WTC11 (cell line): ENCODE measurements at places on chromosomes 5 and 9.

DNA sequence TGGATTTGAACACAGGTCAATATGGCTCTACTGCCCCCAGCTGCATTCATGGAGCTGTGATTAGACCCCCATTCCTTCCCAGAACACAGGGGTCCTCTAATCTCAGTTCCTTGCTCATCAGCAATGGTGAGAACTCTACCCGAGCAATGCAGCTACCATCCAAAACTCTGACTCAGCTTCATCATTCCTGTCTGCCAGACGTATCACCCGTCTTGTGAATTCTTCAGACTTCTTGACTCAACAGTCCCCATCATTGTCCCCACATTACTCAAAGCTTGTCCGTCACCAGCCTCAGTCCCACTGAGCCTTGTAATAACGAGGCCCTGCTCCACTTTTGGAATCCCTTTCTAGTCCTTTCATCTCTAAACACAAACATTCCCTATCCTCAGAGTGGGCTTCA, 36.3 kb upstream of the STX17 start:
- H3K4me3 ChIP-seq, result no peak overlapping the region
- DNase-seq, result no peak
- no peak overlapping the region for H3K27ac ChIP-seq

DNA sequence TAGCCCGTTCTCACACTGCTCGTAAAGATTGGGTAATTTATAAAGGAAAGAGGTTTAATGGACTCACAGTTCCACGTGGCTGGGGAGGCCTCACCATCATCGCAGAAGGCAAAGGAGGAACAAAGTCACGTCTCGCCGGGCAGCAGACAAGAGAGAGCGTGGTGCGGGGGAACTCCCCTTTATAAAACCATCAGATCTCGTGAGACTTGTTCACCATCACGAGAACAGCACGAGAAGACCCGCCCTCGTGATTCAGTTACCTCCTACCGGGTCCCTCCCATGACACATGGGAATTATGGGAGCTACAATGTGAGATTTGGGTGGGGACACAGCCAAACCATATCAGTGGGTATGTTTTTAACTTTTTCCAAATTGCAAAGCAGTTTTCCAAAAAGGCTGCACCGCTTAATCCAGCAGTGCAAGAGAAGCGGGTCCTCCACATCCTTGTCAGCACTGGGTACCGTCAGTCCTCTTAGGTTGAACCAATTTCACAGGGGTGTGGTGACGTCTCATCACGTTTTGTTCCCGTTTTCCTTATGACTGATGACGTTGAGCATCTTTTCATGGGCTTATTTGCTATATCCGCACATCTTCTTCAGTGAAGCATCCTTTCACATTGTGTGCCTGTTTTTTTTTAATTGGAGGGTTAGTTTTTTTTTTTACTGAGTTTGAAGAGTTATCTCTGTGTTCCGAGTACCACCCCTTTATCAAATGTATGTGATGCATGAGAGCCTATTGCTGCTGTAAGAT, 8.0 kb upstream of the FCN2 start:
- H3K36me3 ChIP-seq, result no peaks in the 10 kb centered on the region
- DNase-seq, result no peak
- no peak overlapping the region for H3K27ac ChIP-seq
- H3K4me1 ChIP-seq, result no peaks in the 10 kb centered on the region

DNA sequence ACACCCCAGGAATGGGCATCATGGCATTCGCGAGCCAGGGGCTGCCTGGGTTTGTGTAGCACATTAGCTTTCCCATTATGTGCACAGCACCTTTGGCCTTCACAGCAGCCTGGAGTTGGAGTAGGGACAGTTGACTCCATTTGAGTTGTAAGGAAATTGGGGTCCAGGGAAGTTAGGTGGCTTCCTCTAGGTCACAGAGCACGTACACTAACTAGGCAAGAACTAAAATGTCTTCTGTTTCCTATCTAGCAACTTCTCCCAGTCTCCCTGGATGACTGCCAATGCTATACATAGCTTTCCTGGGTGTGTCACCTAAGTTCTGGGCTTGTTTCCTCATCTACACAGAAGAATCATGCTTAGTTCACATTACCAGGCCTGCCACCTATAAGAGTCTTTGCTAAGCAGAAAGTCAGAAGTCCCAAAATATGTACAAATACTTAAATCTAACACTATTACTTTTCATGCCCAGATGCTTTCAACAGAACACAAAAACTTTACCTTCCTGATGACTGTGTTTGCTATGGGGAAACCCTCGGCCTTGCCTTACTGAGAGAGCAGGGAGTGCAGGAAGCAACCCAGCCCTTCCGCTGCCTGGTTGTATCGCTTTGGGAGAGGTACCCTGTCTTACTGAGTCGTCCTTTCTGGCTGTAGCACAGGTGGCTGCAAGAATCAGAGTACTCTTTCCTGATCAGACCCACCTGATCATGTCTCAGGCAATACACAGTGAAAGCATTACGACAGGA, 12.0 kb downstream of the MACROH2A1 start:
- peaks cover 3% of the 10 kb centered on the region; the same call in 1 of the 2 replicates for H3K4me1 ChIP-seq
- H3K4me3 ChIP-seq, result no peak overlapping the region
- H3K27me3 ChIP-seq, result no peaks in the 10 kb centered on the region
- H3K27ac ChIP-seq, result no peak overlapping the region
- peaks cover 33% of the 10 kb centered on the region for H3K36me3 ChIP-seq

GRCh38 chr9:6973762-6974161, 216.0 kb downstream of the KDM4C start:
- no peak overlapping the region for H3K4me3 ChIP-seq
- H3K27ac ChIP-seq, result no peak overlapping the region; the same call in 1 of the 2 replicates
- no peak for DNase-seq
- H3K36me3 ChIP-seq, result no peaks in the 10 kb centered on the region

- no peaks in the 10 kb centered on the region for H3K27me3 ChIP-seq
- no peaks in the 10 kb centered on the region for H3K36me3 ChIP-seq
- no peak for DNase-seq
These were observed 436.2 kb downstream of the GABRG2 start for GRCh38 chr5:162503796-162504195.
